ENCODE measurements at places on chromosomes 12 and 14.

DNA sequence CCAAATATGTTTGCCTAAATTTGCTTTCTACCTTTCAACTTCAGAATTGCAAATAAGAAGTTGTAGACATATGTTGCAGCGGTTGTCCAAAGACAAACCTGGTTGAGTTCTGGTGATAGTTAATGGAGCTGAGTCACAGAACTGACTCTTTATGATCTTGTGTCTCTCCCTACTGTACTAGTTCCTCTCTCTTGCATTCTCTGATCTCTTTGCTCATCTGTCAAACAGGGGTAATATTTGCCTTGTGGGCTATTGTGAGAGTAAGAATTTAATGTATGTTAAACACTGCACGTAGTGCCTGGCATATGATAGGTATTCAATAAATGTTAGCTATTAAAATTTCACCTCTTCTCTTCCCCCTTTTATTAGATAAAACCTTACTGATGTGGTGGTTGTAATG lies 283.5 kb upstream of the RGS6 start:
- DNase-seq = no peak

- no peak for DNase-seq
These were observed 51.5 kb upstream of the RAP1B start for GRCh38 chr12:68559246-68559645.

- DNase-seq = no peak
These were observed 45.2 kb upstream of the MAP1LC3B2 start for GRCh38 chr12:116513944-116514343.

- DNase-seq = no peak
These were observed 16.8 kb downstream of the RAB35 start for GRCh38 chr12:120099738-120100137.

DNA sequence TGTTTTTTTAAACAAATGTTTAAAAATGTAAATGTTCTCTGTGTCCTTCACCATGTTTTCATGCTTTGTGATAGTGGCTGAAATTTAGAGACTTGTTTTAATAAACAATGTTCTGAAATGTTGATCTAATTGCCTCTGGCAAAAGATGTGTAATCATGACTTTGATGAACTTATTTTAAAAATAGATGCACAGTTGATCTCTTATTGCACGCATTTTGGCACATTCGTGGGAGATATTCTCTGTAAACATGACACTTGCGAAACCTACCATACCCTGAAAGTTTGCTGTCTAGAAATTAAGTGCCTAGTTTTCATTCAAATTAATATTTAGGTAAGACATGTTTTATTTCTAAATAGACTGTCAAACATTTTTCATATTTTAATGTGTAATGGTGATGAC lies 119.7 kb upstream of the DNM1L start:
- DNase-seq = no peak

All from HuH-7 (cell line).